ENCODE measurements at places on chromosomes 2 and 18.

GRCh38 chr2:8592736-8593135, 89.1 kb upstream of the ID2 start:
- no peak for DNase-seq

GRCh38 chr2:173488861-173489260, 134.2 kb downstream of the CDCA7 start:
- no peak for DNase-seq

DNA sequence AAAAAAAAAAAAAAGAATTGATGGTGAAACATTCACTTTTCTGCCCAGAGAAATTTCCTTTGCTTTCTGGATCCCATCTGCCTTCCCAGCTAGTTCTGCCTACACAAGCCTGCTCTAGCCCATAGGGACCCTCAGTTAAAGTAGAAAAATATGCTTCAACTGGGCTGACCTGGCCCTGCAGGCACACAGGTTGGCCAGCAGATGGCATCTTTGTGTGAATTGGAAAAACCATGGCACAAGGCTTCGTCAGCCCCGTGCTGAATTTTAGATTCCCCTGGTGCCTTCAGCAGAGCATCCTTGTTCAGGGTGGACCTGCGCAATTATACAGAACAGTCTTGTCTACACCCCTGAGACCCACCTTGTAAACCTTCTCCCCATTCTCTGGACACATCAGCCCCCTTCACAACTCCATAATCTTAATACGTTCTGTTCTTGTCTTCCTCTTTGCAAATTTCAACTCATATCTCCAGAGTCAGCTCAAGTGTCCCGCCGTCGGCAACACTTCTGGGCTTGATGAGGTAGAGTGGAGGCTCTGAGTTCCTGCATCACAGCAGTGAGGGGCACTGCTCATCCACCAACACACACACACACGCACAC, 114.5 kb downstream of the INSIG2 start:
- DNase-seq: peak; percentile 33

DNA sequence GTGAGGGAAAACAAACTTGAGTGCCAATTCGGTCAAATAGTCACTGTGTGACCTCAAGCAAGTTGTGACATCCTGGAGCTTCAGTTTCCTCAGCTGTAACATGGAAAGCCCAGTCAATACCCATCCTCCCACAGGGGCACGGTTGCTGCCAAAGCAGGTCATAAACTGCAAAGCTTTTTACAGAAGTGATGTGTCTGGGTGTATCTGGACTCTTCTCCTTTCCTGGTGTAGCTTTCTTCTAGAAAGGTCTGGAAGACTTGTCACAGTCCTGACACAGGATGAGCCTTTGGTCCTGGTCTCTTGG, 4.2 kb upstream of the AFF3 start:
- DNase-seq: no peak

DNA sequence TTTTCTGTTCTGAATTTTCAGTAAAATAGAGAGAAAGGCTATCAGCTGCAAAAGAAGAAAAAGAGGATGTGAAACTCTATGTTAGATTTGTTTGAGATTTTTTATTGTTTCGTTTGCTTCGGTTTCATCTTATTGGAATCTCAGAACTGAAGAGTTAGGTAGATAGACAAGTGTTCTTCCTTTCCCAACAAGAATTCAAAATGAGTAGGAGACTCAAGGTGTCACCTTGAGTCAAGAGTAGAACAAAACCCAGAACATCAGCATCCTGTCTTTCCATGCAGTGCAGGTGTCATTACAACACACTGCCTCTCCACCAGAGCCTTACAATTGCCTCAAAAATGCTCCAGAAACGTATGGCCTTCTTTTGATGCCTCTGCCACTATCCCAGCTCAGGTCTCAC, 21.1 kb downstream of the NBAS start:
- DNase-seq: no peak

GRCh38 chr2:231127936-231128335, 3.1 kb upstream of the HTR2B start:
- no peak for DNase-seq

- no peak for DNase-seq
These were observed 8.0 kb downstream of the ATP8B1 start for GRCh38 chr18:57794951-57795728.

DNA sequence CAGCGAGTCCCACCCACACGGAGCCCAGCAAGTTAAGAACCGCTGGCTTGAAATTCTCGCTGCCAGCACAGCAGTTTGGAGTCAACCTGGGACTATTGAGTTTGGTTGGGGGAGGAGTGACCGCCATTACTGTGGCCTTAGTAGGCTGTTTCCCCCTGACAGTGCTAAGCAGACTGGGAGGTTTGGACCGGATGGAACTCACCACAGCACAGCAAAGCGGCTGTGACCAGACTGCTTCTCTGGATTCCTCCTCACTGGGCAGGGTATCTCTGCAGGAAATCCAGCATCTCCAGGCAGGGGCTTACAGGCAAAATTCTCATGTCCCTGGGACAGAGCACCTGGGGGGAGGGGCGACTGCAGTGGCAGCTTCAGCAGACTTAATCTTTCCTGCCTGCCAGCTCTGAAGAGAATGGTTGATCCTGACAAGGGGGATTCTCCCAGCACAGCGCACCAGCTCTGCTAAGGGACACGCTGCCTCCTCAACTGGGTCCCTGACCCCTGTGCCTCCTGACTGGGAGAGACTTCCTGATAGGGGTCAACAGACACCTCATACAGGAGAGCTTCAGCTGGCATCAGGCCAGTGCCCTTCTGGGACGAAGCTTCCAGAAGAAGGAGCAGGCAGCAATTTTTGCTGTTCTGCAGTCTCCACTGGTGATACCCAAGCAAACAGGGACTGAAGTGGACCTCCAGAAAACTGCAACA, 425.4 kb downstream of the NYAP2 start:
- DNase-seq: no peak

DNA sequence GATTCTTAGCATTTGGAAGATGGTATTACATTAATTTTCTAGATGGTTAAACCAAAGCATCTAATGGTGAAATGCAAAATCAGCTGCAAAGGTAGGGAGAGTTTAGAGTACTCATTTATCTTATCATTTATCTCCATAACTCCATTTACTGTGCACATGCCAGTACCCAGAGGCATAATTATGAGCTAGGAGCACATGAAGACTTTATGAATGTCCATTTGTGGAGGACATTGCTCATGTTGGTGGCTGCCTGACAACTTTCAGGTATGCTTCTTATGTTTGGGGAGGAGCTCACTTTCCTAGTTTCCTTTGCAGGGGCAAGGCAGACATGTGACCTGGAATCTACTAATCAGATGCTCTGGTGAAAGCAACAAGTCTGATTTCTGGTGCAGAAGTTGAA, 134.0 kb downstream of the NRP2 start:
- no peak for DNase-seq

DNA sequence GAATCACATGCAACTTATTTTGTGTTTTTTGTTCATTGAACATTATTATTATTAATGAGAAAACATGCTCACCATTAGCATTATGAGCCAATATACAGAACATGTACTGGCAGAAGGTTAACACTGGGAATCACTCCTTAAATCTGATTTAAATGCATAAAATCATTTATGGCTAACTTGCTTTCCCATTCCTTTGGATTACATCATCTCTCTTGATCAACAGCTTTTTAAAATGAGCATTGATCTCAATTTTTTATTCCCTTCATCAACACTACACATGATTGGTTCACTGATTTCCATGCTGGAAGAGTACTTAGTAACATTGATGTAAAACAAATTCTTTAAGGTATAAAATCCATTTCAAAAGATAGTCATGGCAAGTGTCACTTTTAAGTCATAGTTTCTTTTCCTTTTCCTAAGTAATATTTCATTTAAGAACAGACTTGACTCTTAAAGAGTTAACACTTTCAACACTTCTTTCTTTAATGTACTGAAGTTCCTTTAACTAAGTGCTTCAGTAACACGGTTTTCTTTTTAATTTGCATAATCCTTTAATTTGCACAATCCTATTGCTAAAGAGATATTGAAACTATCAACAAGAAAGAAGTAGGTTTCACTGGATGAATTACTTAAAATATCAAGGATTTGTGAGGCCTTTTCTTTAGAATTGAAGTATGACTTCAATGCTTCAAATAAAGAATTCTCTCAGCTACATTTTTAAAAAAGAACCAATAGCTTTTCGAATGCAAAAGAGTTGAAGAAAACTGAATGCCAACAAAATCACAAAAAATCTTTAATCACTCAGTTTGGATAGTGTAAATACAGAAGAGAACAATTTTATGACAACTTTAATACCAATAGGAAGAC, 24.9 kb upstream of the BUB1 start:
- DNase-seq: no peak

- no peak for DNase-seq
These were observed 12.8 kb downstream of the TMEM163 start for GRCh38 chr2:134705861-134706586.

GRCh38 chr18:70621710-70622109, 332.9 kb downstream of the SOCS6 start:
- no peak for DNase-seq

DNA sequence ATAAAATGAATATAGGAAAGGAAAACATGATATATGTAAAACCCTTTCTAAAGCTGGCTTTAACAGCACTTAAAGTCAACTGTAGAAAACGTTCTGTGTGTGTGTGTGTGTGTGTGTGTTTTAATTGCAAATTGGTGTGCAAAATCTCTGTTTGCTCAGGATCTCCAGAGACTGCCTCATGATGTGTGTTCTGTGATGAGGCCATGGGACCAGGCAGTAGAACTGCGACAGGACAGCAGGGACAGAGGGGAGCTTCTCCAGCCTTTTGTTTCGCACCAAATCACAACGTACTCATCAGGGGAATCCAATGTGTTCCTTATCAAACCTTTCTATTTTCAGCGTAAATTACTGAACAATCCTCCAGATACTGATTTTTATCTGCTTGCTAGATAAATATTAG, 66.7 kb downstream of the NXPH2 start:
- no peak for DNase-seq

DNA sequence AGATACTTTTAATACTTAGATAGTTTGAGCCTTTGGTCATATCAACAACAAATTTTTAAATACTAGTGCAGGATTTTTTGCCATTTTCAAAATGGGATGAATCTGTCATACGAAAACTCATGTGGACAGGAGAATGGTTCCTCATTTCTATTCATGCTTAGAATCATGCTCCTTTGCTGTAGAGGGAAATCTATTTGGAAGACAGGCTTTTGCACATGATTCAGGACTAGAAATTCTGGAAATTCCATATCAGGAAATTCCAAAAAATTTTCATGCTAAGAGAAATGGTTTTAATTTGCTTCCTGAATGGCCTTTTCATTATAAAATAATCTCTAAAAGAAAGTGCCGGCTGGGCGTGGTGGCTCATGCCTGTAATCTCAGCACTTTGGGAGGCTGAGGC, 39.3 kb downstream of the MOGAT1 start:
- no peak for DNase-seq

GRCh38 chr2:11505652-11506610, 27.9 kb upstream of the GREB1 start:
- no peak for DNase-seq

DNA sequence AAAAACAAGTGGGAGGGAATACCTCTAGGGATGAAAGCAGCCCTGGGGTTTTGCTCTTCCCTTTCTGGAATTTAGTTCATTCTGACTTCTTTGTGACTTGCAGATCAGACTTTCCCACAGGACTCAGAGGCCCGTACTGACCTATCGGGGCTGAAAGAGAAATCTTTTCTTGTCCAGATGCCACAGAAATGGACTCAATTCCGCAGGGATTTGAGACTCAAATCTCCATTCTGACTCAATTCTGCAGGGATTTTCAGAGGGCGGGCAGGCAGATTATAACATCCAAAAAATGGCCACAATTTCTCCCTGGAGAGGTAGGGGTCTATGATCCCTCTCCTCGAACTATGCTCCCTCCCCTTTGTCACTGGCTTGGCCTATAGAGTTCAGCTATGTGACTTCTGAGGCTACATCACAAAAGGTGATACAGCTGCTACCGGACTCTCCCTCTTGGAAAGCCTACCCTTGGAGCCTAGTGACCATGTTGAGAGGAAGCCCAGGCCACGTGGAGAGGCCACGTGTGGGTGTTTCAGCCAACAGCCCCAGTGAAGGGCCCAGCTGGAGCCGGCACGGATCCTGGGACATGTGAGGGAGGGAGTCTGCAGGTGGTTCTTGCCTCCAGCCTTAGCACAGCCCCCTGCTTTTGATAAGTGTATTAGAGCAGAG, 4.8 kb upstream of the EFHD1 start:
- DNase-seq: no peak

DNA sequence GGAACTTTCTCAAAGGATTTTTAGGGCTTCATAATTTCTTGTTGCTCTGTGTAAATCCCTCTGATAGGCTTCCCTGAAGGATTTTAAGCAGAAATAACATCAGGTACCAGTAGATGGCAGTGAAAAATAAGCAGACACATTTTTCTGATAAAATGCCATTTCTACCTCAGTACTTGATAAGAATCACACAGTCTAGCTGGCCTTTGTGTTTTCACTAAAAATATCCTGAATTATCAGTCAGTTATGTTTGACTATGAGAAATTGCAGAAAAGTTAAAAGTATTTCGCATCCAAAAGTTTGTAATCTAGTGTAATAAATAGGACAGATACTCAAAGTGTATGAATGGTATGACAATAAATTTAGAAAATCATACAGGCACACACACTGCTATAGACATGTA, 68.7 kb downstream of the DNAJC10 start:
- no peak for DNase-seq

DNA sequence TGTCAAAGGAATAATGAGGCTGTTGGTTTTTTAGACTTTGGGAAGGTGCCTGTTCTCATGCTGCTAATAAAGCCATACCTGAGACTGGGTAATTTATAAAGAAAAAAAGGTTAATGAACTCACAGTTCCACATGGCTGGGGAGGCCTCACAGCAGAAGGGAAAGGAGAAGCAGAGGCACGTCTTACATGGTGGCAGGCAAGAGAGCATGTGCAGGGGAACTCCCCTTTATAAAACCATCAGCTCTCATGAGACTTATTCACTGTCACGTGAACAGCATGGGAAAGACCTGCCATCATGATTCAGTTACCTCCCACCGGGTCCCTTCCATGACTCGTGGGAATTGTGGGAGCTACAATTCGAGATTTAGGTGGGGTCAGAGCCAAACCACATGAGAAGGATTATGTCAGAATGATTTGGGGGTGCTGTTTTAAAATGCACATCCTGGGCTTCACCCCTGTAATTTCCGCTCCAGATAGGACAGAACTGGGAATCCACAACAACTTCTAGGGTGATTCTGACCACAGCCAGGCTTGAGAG, 37.8 kb downstream of the TCF7L1 start:
- no peak for DNase-seq

- DNase-seq: no peak
These were observed 163.1 kb upstream of the MEIS1 start for GRCh38 chr2:66271777-66272176.

- no peak for DNase-seq
These were observed 36.3 kb upstream of the AP1S3 start for GRCh38 chr2:223873672-223874071.

- DNase-seq: no peak
These were observed 25.1 kb upstream of the SOS1 start for GRCh38 chr2:39145906-39146421.

- DNase-seq: no peak
These were observed 4.7 kb upstream of the DNAJB2 start for GRCh38 chr2:219274361-219274921.

All from activated gamma-delta T cell treated with anti-CD3 and anti-CD28 coated beads, Interleukin-2, amount 50 U/mL, for 16 hours (primary cell).